Colonic mucosa (tissue), 4 donors: ENCODE measurements at places on chromosomes 16 and 17. TPM values are rescaled to one million over a fixed set of nuclear protein-coding genes. Genes with fewer than 3 reads are reported as not detected.
A peak's percentile ranks its signal among the peaks of the same experiment; 100 is the strongest.

FOXJ1 gene
- total RNA-seq = 2.5 TPM

DNA sequence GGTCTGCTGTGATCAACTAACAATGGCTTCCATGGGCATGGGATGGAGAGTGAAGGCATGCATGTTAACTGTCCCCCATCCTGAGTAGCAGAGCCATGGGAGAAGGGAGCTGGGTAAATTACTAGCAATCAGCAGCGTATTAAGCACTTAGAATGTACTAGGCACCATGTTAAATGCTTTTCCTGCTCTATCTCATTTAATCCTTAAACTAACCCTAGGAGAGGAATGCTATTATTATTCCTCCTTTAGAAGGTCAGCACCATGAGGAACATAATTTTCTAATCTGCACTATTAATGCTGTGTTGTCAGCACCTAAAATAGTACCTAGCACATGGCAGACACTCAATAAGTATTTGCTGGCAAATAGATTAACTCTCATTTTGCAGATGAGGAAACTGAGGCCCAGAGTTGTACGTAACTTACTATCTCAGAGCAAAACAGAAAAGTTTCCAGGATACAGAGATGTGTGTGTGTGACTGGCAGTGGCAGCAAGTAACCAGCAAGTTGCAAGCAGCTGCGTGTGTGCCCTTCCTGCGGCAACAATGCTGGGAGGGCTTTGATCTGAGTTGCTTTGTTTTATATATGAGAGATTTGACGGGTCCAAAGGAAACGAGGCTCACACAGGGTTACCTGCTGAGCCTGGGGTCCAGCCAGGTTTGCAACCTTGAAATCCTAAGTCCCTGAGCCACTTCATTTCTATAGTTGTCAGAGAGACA lies 6.5 kb upstream of the KLHL36 start:
- DNase-seq = no peak

- peak; percentile 25 for DNase-seq
Observed at GRCh38 chr16:86462334-86463084, 47.8 kb upstream of the FOXF1 start.

TRIM72 gene
- total RNA-seq = 0.02 TPM

- no peak for DNase-seq
Observed at GRCh38 chr17:65147955-65148354, 10.8 kb downstream of the RGS9 start.

- DNase-seq = no peak
Observed at GRCh38 chr17:63540590-63540989, 9.7 kb upstream of the DCAF7 start.

C16orf86 gene
- total RNA-seq = 1.1 TPM

- no peak for DNase-seq
Observed at GRCh38 chr17:74085434-74085833, 118.0 kb upstream of the RPL38 start.

HBA2 gene
- 3.5 TPM for total RNA-seq

DNA sequence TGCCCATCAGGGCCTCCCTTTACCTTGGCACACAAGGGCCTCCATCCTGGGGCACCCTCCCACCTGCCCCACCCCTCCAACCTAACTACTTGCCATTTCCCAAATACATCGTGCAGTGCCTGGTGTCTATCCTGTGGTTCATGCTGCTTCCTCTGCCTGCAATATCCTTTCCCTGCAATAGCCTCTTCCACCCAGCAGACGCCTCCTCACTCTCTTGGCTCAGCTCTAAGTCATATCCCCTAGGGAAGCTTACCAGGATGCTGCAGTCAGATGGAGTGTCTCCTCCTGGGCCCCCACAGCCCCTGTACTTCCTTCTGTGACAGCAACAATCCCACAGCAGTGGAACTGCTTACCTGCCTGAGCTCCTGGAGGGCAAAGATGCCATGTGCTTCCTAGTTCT lies 36.7 kb downstream of the CCDC182 start:
- DNase-seq = no peak

DNA sequence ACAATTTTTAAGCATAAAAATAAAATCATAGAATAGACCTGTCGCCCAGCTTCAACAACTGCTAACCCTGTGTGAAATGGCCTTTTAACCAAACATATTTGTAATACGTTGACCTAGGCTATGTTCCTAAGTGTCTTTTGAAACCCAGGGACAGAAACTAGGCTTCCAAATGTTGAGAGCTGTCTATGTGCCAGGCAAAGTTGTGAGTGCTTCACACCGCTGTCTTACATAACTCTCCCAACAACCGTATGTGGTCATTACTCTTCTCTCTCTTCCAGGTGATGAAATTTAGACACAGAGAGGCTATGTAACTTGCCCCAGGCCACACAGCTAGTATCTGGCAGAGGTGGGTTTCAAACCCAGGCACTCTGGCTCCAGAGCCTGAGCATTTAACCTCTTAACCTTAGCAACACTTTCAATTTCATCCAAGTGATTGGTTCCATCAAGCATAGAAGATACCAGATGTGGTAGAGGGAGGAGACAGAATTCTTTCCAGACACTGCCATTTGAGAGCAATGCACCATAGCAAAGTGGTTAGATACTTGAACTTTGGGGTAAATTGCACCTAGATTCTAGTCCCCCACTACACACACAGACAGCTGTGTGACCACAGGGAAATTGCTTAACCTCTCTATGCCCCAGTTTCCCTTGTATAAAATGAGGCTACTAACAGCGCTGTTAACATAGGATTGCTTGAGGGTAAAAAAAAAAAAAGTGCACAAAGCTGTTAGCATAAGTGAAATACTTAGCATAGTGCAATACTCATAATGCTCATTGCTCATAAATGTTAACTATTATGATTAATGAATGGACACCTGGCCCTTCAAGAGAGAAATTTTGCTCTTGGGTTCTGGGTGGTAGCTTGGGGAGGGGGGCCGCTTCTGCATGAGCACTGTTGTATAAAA lies 160.6 kb downstream of the IRX3 start:
- no peak for DNase-seq

KRT16 gene
- not detected for total RNA-seq

GRCh38 chr17:74424117-74424516 lies 7.8 kb upstream of the GPRC5C start:
- no peak for DNase-seq

- DNase-seq = no peak
Observed at GRCh38 chr16:22380529-22380928, 6.1 kb upstream of the CDR2 start.
